Cortex of kidney (tissue), 1 donor: ENCODE measurements at places on chromosomes 4 and X.

GRCh38 chr4:24116107-24116506 is 226.3 kb upstream of the PPARGC1A start:
- DNase-seq, result no peak

DNA sequence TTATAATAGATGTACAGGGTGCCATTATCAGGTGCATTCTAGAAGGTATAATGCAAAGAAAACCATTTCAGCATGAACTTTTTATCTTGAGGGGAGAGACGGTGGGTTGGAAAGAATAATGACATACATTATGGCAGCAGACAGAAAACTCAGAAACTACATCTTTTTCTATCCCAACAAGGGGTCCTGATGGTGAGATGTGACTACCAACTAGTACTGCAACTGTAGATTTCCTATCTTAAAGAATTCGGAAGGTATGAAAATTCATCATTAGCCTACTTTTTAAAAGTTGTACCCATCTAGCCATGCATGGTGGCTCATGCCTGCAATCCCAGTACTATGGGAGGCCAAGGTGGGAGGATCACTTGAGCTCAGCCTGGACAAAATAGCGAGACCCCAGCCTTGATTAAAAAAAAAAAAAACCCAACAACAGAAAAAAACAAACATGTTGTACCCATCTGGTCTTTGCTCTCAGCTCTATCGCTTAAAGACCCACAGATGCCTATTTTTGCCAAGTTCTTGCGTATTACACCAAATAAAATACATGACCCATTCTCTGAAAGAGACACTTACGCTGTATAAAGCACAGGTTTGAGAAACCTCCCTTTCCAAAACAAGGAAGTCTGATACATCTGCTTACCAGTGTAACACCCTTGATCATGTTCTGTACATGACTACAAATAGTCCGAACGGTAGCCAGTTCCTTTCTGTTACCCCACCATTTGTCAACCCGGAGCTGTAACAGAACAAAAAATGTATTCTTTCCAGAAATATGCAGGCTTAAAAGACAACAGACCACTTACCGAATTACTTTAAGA is 1.6 kb downstream of the RPL9 start:
- no peak for DNase-seq

DNA sequence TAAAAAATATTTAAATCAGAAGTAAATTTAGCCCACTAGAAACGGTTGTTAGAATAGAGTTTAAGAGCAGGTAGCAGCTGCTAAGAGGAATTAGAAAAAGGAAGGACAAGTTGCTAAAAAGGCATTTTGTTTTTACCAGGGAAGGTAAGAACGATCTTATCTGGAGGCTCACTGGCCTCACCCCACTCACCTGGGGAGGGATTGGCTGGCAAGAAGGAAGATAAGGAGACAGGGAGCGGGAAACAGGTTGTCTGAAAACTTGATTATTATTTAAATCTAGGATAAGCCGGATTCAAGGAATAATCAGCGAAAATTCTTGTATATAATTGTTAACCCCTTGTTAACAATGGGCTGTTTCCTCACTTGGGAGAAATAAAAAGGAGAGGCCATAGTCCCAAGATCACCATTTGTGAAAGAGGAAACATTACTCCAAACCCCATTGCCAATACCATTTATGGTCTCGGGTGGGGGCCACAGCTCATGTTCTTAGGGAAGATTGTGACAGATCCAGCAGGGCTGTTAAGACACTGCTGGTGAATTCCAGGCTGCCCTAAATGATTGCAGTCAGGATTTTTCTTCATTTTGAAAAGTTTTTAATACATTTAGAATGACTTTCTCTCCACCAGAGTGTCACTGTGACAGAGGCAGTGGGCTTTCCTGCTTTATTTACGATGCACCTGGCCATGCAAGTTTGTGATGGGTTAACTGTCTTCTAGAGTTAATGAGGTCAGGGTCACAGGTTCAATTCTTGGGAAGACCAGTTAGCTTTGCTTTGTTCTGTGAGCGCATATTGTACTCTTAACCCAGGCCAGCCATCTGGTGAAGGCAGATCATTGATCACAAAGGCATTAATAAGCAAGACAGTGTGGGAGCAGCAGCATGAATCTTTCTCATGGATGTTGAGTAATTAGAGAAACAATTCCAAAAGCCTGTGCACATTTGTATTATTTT is 106.6 kb downstream of the CEP135 start:
- DNase-seq, result no peak

GRCh38 chr4:90007494-90008167 is 113.0 kb downstream of the MMRN1 start:
- DNase-seq, result no peak

DNA sequence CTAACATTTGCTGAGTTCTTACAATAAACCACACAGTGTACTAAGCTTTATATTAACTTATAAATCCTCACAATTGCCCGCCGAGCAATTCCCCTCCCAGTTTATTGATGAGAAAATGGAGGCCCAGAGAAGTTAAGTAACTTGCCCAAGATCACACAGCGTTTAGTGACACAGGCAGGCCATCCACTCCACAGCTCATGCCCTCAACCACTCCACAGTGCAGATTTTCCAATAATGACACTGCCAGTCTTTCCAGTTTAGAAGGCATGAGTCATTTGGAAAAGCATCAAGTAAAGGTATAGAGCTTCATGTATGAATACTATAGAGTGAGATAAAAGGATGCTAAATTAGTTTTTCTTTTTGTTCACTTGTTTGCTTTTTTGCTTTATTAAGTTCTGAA is 208.5 kb downstream of the CAMK2D start:
- no peak for DNase-seq

- no peak for DNase-seq
These were observed 47.5 kb downstream of the NKX6-1 start for GRCh38 chr4:84451546-84451945.

DNA sequence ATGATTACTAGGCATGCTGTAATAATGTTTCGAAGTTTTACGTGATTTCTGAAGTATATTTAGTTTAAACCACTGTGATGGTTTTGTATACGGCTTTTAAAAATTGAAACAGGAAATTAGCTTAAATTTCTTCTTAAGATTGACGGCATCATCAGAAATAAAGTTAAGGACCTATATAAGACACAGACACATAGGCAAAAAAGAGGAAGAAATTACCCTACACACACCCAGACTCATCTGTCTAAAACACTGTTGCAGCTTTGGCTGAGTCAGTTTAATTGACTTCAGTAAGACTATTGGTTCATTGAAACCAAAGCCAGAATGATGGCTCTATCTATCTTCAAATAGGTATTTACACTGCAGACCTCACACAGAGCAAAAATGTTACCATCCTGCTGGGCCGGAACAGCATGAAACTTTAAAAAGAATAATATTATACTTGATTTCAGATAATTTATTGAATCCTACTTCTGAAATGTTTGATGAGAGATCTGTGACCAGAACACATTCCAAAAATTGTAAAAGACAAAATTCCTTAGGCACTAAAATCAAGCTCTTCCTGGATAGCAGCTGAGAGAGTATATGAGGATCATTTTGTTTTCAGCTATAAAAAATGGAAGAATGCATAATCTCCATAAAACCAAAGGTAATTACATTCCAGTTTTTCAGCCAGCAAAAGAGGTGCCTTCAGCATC is 4.5 kb downstream of the HHIP start:
- DNase-seq, result no peak

- DNase-seq, result no peak
These were observed 92.2 kb upstream of the PGRMC2 start for GRCh38 chr4:128379860-128380259.

DNA sequence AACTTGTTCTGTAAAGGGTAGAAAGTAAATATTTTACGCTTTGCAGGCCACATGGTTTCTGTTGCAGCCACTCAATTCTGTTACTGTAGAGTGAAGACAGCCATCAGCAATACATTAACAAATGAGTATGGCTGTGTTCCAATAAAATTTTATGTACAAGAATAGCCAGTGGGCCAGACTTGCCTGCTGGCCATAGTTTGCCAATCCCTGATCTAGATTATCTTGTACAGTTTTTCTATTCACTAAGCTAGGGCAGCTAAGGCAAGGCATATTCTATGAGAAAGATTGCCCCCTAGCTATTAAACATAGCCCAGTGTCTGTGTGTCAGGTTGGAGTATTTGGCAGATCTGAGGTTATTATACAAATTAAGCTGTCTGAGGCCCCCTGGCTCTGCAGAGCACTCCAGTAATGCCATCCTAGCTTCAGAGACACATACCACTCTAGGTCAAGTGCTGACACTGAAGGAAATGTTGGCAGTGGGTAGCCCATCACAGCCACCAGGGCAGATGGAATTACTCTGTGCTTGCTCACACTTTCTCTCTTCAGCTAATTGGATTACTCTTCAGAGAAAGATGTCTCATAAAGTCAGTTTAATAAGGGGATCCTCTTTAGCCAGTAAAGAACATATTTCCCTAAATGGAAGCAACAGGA is 40.7 kb downstream of the MTTP start:
- no peak for DNase-seq

DNA sequence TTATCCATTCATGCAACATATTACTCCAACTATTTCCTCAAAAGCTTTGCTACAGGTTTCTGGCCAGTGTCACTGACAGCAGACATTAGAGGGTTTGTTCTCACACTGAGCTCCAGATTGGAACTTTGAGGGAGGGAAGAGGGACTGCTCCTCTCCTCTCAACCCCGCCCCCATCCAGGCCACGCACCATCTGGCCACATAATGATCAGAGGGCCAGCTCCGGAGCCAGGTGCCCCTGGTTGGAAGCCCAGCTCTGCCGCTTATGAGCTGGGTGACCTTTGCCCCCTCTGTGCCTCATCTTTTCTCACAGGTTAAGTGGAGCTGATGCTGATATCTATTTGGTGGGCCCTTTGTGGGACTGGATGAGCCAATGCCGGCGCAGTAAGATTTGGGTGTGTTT is 55.8 kb downstream of the C4orf50 start:
- DNase-seq, result no peak

DNA sequence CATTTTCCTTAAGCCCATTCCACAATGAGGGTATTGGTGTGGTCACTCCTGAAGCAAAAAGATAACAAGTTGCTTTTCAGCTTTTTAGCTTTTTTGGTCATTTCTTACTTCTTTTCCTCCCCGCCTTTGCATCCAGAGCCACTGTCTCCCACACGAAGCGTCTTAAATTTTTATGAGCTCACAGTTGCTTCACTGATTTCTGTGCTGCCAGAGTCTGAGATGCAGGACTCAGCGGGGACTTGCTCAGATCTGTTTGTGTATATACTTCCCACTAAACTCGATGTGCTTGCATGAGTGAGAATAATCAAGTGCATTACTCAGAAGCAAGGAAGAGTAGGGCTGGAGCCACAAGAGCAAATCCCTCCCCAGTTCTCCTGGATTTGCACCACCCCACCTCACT is 80.2 kb upstream of the FHL1 start:
- DNase-seq, result no peak

- no peak for DNase-seq
These were observed 602 bp downstream of the PRKX start for GRCh38 chrX:3712870-3713224.

DNA sequence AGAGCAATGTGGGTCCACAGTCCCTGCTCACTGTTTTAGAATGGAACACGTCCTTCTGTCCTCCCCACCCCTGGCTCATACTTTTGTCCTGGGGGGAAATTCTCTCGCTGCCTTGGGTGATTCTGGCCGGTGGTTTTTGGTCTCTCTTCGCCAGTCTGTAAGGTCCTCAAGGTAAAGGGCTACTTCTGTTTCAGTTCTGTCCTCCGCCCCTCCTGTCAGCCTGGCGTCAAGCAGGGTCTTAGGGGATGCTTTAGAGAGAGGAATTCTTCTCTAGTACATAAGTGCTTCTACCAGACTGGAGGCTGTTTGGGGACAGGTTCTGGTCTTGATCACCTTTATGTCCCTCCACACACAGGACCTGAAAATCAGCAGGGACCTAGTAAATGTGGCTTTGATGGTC is 617 bp upstream of the MRFAP1L1 start:
- DNase-seq, result no peak

DNA sequence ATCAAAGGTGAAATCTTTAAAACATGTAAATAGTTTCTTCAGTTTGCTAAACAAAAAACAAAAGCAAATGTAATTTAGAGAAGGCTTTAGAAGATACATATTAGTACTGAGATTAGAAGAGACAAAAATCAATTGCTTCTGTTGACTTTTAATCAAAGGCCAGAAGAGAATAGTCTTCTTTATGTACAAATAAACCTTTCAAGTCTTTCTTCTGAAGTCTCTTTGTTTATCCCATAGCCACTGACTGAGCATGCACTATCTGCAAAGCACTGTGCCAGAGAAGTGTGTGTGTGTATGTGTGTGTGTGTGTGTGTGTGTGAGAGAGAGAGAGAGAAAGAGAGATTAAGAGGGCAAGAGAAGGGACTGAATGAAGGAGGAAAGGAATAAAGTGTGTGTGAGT is 198.4 kb downstream of the GLUD2 start:
- DNase-seq, result no peak

- DNase-seq, result no peak
These were observed 165.6 kb downstream of the ATP10D start for GRCh38 chr4:47650584-47651130.

DNA sequence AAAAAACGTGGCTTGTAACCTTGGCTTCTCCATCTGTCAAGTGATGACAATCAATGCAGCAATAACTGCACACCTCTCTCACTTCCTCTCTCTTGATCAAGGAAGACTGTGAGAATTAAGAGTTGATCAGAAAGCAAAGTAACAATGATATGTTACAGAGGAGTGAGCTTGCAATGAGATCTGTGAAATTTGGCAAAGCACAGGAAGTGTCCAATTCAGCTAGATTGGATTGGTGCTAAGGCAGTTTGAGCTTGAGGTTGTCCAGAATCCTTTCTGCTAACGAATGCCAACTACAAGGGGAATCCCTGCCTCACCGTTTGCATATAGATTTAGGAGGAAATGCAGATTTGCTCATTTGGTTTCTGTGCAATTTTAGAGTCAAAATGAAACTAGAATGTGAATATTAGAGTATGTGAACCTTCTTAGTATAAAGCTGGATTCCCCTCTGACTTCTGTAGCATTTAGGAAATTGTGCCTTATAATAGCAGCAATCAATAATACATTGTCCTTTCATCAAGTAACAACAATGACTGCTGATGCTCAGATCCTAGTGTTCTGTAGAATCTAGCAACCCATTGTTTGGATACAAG is 346.4 kb downstream of the PTTG2 start:
- no peak for DNase-seq

DNA sequence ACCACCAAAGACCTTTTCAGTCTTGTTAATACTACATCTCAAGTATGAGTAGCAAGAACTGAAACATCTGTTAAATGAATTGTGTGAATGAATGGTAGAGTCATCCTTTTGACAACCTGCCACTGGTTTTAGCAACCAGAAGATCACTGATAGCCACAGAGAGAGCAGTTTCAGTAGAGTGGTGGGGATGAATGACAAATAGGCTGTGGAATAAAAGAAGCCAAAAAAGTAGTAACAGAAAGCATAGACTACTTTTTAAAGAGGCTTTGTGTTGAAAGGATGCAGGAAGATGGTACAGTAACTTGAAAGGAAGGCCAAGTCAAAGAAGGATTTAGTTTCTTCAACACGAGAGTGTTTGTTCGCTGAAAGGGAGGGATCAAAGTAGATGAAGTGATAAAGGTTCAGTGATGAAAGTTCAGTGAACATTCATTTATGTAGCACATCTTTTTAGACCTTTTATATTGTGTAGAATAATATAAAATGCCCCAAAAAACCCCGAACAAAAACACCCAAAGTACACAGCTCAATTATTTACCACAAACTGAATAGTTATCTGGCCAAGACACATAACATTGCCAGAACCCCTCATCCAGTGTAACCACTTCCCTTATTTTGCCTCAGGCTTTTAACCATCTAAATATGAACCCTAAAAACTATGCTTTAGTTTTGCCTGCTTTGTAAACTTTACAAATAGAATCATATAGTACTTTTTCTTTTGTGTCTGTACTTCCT is 40.1 kb upstream of the EIF1AX start:
- no peak for DNase-seq
